ENCODE measurements at places on chromosomes 6 and 20.

GRCh38 chr6:11275598-11275997 is 43.1 kb upstream of the NEDD9 start:
- DNase-seq: no peak

DNA sequence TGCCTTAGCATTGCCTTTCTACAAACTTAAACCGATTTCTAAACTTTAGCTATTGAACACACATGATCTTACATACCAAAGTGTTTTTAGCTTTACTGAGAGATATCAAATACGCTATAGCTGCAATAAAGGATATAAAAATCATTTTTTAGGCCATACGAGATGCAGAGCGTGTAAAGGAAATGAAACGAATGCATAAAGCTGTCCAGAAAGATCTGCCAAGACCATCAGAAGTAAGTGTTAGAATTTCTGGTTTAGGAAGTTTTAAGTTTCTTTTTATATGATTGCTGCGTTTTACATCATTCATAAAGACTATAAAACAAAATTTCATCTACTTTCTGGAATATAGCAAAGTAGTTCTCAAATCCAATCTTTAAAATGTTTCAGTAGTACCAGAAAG is 38.4 kb downstream of the CDC5L start:
- no peak for DNase-seq

GRCh38 chr20:52094693-52095092 is 96.9 kb downstream of the ZFP64 start:
- DNase-seq: no peak

- no peak for DNase-seq
Measured at GRCh38 chr20:49579874-49580812, 12.2 kb upstream of the PTGIS start.

- no peak for DNase-seq
Measured at GRCh38 chr20:57902473-57902872, 192.7 kb upstream of the PMEPA1 start.

- no peak for DNase-seq
Measured at GRCh38 chr20:53899351-53900167, 170.8 kb downstream of the BCAS1 start.

DNA sequence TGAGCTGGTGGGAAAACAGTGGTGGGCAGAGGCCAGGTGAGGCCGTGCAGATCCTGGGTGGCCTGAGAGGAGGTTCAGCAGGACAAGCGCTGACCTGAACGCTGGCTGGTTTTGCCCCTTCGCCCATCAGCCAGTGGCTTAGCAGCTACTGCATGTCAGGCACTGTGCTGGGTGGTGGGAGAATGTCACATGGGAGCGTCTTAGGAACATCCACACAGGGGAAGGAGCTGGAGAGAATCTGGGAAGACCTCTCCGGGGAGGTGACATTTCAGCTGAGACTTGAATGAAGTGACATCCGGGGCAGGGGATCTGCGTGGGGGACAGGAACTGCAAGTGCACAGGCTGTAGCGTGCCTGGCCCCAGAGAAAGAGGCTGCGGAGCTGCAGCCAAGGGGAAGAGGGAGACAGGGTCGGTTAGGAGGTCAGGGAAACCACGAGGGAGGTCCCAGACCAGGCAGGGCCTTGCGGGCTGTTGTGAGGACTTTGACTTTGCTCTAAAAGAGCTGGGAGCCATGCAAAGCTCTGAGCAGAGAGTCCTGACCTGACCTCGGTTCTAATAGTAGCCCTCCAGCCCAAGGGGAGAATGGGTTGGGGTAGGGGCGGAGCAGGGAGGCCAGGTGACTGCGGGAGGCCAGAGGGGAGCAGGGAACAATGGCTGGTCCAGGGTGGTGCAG is 156.8 kb upstream of the PTPN1 start:
- DNase-seq: no peak

DNA sequence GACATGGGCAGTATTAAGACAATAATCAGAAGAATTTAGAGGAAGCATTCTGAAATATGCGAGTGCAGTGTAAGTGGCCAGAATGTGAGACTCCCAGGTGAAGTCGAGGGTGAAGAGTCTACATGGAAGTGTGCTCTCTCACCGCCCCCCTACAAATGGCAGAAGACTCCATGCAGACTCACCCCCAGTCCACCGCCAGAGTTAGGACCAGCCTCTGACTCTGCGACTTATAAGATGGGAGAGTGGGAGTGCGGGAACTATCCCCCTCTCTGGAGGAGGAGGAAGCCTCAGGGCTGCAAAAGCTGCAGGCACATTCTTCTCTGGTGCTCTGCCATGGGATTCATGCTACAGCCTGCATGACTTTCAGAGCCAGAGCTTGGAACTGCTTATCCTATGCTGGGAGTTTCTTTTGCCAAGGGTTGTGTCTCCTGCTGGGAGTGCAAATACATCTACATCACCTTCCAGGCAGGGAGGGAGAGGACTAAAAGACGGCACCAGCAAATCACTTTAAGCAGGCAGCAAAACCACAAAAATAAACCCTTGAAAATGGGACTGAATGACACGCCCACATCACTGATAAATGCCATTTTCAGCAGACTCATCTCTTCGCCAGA is 206.7 kb upstream of the SULF2 start:
- no peak for DNase-seq

GRCh38 chr6:39821046-39821740 is 29.0 kb downstream of the DAAM2 start:
- DNase-seq: no peak

- no peak for DNase-seq
Measured at GRCh38 chr20:63618291-63618980, 8.5 kb downstream of the GMEB2 start.

GRCh38 chr6:31763619-31763940 is 1.1 kb downstream of the SAPCD1 start:
- DNase-seq: no peak

GRCh38 chr20:12966468-12967085 is 42.2 kb upstream of the SPTLC3 start:
- no peak for DNase-seq

- DNase-seq: no peak
Measured at GRCh38 chr6:62903266-62903665, 308.0 kb upstream of the FKBP1C start.

DNA sequence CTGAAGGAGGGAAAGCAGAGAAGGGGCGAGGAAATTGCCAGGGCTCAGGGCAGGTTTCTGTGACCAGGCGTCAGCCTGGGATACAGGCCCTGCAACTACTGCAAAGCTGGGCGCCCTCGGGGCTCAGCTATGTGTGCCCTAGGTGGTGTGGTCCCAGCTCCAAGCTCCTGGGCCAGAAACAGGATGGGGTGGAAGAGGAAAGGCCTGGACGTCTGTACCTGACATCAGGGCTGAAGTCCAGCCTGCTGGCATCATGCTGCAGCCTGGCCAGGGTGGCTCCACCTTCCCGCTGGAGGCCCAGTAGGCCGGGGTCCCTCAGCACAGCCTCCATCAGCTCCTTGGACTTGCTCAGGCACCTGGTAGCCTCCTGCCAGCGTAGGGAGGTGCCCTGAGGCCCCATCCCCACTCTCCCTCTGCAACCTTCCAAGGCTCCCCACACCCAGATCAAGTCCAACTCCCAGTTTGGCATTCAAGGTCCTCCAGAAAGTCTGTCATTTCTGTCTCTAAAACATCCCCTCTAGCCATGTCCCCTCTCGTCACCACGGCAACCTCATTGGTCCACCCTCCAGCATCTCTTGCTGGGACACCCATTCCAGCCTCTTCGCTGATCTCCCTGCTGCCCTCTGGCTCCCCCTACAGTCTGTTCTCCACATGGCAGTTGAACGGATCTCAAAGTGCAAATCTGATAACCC is 38.2 kb downstream of the KIAA1755 start:
- DNase-seq: peak; percentile 46

GRCh38 chr20:61380545-61380915 is 128.5 kb downstream of the CDH4 start:
- DNase-seq: no peak

DNA sequence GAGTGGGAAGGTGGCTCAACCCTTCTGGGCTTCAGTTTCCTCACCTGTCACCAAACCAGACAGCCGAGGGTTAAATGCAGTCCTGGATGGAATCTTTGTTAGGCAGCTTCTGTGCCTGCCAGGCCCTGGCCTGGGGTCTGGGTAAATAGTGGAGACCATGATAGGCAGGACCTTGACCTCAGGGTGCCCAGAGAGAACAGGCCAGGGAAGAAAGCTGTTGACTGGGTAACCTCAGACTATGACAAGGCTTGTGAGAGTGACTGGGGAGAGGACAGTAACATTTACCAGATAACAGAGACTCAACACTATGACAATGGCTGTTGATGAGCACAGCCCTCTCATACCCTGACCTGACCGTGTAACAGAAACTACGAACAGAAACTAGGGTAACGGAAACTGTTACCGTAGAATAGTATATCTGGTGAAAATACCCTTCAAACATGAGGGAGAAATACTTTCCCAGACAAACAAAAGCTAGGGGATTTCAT is 218.3 kb downstream of the PREX1 start:
- no peak for DNase-seq

Data from stimulated activated CD4-positive, alpha-beta T cell treated with anti-CD3 and anti-CD28 coated beads, Interleukin-1b, Interleukin-23, amount 100 ng/mL, for 24 hours (primary cell).